ENCODE measurements at places on chromosomes 5 and 9.

DNA sequence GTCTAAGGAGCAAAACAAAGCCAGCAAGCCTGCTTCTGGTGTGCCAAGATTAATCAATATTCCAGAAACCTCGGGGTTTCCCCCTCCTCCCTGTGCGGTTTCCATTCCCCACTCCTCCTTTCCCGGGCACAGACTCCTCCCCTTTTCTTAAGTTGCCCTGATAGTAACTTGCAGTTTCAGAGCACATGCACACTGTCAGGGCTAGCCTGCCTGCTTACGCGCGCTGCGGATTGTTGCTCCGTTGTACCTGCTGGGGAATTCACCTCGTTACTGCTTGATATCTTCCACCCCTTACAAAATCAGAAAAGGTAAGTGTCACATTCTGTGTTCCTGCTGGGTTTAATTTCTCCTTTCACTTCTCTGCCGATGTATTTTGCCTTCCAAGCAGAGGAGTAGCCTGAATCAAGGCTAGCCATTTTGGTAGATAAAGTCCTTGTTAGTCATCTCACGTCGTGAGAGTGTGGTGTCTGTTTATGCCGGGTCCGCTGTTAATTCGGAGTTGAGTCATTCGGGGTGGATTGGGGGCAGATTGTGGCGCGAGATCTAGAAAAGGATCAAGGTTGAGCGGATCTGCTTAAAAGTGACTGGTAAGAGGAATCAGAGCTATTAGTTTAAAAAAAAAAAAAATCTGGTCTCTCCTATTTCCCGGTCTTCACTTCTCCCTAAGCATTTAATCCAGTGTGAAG is at the start of gene SLC1A3:
Gene SLC1A3, plus strand, starts transcription at position 179 of the 686 bp plus-strand sequence. CDS start 1,818 bp downstream, outside the sequence.
- no peak for DNase-seq

DNA sequence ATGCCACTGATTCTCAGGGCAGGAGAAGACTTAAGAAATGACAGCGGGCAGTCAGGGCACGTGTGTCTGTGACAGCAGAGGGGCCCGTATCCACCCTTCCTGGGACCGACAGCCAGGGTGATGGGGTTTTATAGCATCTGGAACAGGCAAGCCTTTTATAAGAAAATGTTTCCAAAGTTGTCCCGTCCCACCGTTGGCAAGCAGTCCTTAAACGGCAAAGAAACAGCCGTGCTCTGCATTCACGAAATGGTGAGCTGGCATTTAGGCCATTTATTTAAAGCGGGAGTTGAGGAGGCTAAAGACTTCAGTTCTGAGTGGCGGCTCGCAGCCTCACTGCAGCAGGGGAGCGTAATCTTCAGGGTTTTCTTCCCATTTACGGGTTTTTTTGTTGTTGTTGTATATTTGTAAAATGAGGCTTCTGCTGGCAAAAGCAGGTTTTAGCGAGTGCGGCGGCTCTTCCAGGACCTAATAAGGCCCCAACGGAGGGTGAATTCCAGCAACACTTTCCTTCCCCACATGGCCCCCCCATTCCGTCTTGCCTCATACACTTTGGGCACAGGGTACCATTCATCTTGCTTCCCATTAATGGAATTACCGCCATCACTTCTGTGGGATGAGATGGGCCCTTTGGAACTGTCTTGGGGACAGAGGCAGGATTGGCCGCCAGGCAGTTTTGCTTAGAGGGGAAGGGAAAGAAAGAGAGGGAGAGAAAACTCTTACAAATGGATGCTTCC is 15.8 kb downstream of the NEK6 start:
- no peak for DNase-seq

DNA sequence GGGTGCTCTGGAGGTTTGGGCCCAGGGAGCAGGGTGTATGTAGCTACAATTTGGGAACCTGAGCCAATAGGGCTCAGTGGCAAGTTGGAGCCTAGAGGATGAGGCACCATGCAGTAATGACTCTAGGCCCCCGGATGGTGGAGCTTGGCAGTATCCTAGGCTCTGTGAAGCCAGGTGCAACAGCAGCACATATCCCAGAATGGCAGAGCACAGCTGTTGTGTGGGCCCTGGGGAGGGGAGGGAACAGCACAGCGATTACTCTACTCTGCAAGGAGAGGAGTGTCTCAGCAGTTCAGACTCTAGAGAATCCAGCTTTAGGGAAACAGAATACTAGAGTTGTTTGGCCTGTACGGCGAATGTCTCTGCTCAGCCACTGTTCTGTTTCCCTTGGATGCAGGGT is 56.1 kb downstream of the LRRTM2 start:
- no peak for DNase-seq

DNA sequence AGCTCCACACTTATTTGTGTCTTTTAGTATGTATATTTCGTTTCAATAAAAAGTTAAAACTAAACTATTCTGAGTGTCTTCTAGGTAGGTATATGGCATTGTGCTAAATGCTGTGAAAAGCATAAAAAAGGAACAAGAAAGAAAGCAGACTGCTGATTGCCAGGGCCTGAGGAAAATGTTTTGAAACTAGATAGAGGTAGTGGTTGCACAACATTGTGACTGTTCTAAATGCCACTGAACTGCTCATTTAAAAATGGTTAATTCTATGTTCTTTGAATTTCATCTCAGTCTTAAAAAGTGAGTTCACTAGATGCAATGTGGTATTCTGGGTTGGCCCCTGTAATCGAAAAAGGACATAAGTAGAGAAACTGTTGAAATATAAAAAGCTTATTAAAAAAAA is 2.6 kb upstream of the ALAD start:
- DNase-seq = no peak

DNA sequence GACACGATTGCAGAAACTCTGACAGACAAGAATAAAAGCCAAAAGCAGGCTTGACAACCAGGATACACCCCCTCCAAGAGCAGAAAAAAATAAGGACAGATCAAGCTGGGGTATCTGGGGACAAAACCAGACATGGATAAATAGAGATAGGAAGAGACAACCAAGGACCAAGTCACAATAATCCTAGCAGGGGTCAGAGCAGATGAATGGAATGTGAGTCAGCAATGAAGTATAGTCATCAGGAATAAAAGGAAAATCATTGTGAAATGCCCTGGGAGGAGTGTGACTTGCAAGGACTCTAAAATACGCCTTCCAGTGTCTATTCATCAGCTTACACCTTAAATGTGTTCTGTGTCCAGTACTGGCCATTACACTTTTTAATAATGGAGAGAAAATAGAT is 206.8 kb downstream of the CAAP1 start:
- DNase-seq = no peak

DNA sequence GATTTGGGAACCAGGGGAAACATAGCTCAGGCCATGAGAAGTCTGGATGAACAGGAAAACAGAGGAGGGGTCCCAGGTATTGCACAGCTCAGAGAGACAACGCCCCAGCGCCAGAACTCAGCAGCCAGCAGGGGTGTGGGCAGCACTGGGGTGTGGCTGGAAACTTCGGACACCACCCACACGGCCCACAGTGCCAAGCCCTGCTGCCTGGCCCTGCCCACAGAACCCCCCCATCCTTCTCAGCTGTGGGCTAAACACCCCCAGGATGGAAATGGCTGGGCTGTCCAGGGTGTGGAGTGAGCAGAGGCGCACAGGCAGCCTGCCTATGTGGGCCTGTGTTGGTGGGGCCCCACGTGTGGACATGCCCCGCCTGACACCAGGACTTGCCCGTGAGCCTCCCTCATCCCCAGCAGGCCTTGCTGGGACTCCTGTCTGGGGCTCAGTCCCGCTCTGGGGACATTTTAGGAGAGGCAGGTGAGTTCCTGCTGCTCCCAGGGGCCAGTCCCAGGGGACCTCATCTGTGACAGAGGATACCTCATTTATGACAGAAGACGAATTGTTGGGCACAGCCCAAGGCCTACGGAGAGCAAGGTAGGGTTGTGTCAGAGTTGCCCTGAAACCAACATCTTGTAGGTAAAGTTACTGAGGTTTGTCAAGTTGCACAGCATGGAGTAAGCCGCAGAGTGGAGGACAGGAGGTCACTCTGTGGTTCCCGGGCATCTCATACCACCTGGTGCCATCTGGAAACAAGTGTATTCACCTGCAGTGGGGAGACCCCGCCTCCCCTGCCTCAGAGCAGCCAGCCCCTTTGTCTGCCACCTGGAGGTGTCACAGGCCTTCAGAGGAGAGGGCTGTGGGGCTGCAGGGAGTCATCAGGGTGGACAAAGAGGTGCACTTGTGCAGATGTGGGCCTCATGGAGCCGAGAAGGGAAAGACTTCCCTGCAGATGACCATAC is 183.2 kb downstream of the AUH start:
- no peak for DNase-seq

- DNase-seq = no peak
These were observed 76.0 kb downstream of the C9orf153 start for GRCh38 chr9:86183229-86184137.

- DNase-seq = no peak
These were observed 156.5 kb downstream of the PSAT1 start for GRCh38 chr9:78453450-78453849.

DNA sequence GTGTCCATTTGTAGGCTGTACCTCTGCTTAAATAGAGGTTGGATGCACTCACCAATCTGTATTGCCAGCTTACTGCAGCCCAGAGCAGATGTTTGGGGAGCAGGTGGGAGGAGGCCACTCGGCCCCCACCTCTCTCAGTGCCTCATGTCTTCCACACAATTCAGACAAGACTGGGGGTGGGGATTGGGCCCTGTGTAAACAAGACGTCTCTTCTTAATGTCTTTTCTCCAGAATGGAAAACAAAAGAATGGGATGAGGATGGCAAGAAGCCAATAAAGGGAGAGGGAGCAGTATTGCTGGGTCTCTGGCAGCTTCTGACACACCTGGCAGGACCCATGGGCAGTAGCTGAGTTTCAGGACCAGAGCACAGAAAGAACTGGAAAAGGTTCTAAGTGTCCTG is 64.9 kb downstream of the SIL1 start:
- DNase-seq = no peak

GRCh38 chr9:31908158-31908890 is 476.1 kb upstream of the ACO1 start:
- no peak for DNase-seq

GRCh38 chr5:12848709-12849108 is 944.5 kb upstream of the CTNND2 start:
- no peak for DNase-seq

- no peak for DNase-seq
These were observed 1.4 kb upstream of the NKD2 start for GRCh38 chr5:1007221-1007680.

GRCh38 chr5:67409126-67409777 is 212.7 kb upstream of the CD180 start:
- DNase-seq = no peak

DNA sequence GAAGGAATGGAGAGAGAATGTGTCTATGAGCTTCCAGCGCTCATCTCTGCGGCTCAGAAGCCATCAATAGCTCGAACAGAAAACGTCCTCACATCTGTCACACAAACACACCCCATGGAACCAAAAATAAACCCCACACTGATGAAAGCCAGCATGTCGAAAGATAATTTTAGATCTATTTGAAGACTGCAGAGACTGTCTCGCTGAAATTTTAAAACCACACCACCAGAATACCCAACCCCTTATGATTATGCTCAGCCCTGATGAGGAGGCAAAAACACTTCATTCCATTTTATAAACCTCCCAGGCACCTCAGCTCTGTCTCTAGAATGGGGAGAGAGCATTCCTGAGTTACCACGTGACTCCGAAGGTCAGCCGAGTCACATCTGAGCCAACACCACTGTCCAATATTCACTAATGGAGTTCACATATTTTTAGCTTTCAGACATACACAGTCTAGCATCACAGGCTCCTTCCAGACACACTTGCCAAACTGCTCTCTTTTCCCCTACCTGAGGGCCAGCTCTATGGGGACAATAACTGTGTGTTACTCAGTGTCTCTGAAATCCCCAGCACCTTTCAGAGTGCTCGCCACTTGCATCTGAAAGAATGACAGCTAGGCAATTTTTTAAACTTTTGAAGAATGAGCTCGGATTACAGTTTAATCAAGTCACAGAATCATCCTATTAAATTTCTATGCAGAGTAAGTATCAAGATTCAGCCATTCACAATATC is 63.2 kb downstream of the SERINC5 start:
- peak; percentile 44 for DNase-seq

DNA sequence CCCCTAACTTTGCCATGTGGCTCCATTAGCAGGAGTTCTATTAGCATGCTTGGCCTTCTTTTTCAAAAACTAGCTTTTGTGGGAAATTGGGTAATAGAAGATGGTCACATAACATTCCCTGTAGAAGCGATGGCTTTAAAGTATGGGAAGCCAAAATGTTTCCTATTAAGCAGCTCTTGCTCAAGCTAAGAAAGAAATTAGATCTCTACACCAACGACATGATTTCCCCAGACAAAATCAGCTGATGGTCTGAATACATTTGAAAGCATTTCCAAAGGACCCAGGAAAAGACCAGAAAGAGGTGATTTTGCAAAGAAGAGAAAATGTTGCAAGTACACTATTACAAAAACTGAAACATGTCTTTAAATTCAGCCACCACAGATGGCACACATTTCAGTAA is 4.8 kb upstream of the NFIL3 start:
- no peak for DNase-seq

DNA sequence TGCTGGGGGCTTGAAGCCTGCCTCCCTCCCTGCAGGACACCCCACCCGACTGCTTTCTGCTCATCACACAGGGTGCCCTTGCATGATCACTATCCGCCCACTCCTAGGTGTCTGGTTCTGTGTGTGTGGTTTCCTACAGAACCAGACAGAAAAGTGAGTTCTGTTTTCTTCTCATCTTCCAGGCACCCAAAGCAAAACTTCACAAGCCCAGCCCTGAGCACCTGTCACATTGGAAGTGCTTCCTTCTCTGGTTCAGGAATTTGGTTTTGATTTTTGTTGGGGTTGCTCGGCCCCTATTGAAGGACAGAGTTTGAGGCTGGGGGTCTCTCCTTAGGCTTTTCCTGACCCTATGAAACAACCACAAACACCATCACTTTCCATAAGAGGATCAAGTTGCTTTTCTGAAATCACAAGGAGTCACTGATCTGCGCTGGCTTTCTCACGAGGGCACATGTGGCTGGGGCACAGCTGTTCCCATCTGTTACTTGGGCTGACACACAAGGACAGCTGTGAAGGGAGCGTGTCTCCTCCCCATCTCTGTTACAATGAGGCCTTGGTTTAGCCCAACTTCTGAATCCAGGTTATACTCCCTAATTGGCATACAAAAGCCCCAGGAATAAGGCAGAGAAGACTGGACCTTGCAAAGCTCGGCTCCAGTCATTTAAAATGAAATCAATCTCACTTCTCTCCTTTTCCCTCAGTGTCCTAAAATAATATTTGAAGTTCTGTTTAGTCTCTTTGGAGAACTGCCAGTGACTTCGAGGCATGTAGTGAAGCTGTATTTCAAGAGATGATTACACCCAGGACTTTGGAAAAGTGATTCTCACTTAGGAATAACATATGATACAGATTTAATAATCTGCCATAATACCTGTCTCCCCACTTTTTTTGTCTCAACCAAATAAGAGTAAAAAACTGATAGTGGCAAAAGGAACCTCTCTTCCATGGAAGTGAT is 213.1 kb upstream of the GAS1 start:
- no peak for DNase-seq

GRCh38 chr9:82168585-82168984 is 180.0 kb downstream of the SPATA31D1 start:
- DNase-seq = no peak

DNA sequence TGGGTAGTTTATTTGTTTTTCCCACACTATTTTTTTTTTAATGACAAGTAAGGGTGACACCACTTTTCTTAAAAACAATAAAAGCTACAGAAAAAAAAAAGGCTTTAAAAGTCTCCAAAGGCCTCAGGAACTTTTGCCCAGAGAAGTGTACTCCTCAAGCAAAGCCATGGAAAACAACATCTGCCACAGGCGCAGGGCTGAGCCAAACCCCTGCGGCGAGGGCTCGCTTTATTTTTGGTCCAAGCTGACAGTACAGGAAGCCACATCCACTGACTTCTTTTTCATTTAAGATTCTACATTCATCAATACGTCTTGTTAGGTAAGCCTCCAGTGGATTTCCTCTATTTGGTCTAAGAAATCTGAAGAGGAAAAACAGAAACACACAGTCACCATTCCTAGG is 51.9 kb upstream of the IFNK start:
- no peak for DNase-seq

- no peak for DNase-seq
These were observed 827.2 kb downstream of the MAT2B start for GRCh38 chr5:164332349-164333196.

Measured in CD4-positive, alpha-beta T cell treated with Interleukin-4 for 4 hours (primary cell).